Liver (tissue), 10 donors: ENCODE measurements at places on chromosomes 1 and 21.

- DNase-seq = no peak
These were observed 27.1 kb downstream of the CRNN start for GRCh38 chr1:152386940-152387339.

DNA sequence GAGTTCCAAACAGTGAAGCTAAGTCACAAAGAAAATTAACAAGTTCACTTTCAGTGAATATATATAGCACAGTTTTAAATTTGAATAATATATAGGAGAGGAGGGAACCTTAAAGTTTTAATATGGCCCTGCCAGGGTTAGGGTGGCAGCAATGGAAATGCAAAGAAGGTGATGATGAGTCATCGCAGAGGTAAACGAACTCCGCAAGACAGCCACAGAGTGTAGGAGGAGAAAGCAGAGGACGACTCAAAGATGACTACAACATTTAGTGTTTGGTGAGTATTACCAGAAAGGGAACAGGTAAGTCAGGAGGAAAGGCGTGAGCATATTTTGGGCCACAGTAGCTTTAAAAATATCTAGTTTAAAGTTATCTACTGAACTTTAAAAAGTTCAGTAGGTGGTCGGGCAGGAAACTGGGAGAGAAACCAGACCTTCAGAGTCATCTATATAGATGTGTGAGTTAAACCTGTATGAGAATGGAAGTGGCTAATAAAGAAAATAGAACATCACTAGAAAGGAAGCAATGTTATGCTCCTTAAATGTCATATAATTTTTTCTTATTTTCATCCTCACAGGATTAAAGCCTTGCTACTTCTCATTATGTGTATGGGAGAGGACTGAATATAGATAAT is 75.7 kb downstream of the UCHL5 start:
- no peak for DNase-seq

GRCh38 chr1:205294175-205294917 is 27.2 kb downstream of the NUAK2 start:
- DNase-seq = no peak

GRCh38 chr21:39775816-39776215 is 30.8 kb downstream of the IGSF5 start:
- DNase-seq = no peak

DNA sequence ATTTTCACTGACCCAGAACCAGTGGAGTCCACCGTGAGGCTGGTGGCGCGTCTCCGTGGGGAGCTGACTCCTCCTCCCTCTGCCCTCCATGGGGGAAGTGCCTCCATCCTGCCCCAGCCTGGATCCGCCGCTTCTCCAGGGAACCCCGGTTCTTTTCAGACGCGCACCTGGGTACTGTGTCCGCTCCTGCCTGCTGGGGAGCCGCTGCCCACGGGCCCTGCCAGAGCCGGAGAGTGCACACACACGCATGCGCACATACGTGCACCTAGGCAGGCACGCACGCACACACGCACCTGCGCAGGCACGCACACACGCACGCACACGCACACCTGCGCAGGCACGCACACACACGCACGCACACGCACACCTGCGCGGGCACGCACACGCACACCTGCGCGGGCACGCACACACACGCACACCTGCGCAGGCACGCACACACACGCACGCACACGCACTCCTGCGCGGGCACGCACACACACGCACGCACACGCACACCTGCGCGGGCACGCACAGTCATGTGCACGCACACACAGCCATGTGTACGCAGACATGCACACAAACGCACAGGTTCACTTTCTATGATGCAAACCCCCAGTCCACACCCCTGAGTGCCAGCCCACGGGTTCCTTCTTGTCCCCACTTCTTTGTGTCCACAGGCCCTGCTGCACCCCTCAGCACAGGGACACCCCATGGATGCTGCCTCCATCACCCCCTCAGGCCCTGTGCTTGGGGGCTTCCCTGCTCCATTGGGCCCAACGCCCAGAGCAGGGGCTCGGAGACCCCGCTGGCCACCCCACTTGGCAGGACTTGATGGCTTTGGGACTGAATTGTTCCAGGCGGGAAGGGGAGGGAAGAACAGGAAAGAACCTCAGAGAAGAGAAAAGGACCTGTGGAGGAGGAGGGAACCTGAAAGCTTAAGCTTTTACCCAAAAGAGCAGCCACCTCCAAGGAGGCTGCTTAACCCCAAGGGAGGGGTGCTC is 42.7 kb downstream of the MORN1 start:
- no peak for DNase-seq

DNA sequence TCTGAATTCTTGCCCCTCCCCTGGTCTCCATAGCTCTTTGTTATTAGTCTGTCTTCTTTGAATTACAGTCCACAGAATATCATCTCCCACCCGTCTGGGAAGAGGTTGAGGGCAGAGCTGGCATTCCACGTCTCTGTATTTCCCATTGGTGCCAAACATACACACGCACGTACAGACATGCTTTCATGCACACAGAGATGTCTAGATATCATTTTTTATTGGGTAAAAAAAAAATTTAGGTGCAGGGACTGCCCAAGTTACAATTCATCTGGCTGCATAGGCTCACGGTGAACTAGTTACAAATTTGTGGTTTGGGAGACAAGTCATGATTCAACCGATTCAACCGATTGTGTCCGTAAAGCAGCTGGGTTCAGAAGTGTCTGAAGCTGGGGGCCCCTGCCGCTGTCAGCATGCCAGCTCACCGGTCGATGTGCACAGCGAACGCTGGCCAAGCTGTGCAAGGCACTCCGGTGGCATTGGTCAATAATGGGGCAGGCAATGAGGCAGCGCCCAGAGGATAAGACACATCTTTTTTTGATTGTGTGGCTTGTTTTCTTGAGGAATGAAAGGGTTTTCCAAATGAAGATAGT is 73.7 kb downstream of the KCNN3 start:
- DNase-seq = no peak
